ENCODE measurements at places on chromosomes 2 and 18.

DNA sequence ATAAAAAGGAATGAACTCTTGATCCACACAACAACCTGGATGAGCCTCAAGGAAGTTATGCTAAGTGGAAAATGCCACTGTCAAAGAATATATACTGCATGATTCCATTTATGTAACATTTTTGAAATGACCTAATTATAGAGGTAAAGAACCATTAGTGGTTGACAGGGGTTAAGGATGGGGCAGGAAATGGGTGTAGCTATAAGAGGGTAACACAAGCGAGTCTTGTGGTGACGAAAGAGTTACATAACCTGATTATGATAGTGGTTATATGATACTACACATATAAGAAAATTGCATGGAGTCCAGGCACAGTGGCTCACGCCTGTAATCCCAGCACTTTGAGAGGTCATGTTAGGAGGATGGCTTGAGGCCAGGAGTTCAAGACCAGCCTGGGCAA, 346.6 kb upstream of the PKDCC start:
- DNase-seq, result no peak

GRCh38 chr2:75549401-75550253, 11.1 kb downstream of the EVA1A start:
- no peak for DNase-seq

GRCh38 chr2:135532581-135532980, 1.3 kb downstream of the R3HDM1 start:
- DNase-seq, result peak; percentile 34

GRCh38 chr18:48408111-48408726, 964 bp downstream of the ZBTB7C start:
- DNase-seq, result no peak

- DNase-seq, result no peak
Observed at GRCh38 chr18:7105943-7106342, 11.7 kb downstream of the LAMA1 start.

DNA sequence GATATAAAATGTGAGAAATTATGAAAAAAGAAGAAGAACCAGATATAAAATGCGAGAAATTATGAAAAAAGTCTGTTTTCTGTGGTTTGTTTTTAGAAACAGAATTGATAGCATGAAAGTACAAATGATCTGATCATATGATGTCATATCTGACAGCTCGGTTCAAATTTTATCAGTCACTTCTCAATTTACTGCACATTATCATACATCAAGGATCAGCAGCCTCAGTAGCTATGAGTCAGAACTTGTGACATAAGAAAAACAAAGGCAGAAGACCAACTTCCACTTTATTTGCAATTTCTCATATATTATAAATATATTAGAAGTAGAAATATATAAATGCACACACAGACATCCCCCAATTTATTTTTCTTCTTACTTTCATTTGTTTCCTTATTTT, 634.0 kb downstream of the LRP1B start:
- no peak for DNase-seq

- DNase-seq, result peak; percentile 36
Observed at GRCh38 chr2:191637182-191638078, 40.5 kb upstream of the NABP1 start.
